ENCODE measurements at places on chromosomes 6 and 20.

- DNase-seq, result no peak
Measured at GRCh38 chr6:160084198-160084776, 37.3 kb upstream of the SLC22A1 start.

- no peak for DNase-seq
Measured at GRCh38 chr6:144659202-144660182, 374.4 kb downstream of the UTRN start.

DNA sequence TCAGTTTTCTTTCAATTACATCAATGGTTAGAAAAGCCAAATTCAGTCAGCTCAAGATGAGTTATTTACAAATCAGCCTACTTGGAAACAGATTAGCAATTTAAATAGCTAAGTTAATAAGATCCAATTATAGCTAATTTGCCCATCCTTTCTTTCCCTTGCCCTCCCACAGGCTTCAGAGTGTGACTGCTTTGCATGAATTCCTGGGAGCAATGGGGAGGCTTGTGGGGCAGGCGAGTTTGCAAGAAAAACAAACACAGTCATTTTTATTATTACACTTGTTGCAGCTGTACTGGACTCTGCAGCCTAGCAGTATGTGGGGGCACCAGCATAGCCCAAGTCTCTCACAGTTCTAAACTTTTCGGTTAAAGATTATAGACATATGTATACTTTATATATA is 219.0 kb downstream of the NKAIN2 start:
- DNase-seq, result no peak

DNA sequence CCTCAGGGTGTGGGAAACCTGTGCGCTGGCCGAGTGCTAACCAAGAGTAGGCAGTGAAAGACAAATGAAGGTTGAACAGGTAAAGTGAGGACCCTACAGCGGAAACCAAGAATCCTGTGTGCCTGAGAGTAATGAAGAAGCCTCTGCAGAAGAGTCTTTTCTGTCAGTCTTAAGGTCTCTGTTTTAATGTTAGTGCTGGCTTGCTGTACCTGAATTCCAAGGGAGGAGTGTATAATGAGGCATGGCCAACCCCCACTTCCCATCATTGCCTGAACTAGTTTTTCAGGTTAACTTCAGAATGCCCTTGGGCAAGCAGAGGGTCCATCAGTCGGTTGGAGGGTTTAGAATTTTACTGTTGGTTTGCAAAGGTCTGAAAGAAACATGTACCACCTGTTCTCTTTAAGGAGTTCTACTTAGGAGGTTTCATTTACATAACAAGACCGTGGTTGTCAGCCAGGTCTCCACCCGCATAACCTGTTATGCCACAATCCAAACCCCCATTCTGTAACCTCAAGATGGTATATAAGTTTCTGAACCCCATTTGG is 589 bp upstream of the PDCD2 start:
- DNase-seq, result no peak

DNA sequence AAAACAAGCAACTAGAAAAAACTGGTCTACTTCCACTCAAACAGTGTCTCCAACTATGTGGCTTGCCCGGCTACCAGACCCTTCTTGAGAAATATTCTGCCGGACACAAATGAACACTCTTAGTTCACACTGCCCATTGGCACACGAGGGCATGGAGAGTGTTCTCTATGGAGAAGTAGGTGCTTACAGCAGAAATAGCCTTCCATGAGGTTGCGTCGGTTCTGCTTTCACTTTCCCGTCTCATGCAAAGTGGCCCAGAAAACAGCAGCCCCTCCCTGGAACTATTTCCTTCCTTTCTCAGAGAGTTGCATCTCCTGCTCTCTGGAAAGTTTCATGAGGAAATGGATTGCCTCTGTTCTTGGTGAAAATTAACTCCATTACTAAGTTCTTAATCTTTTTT is 9.5 kb upstream of the HLA-DOA start:
- no peak for DNase-seq

DNA sequence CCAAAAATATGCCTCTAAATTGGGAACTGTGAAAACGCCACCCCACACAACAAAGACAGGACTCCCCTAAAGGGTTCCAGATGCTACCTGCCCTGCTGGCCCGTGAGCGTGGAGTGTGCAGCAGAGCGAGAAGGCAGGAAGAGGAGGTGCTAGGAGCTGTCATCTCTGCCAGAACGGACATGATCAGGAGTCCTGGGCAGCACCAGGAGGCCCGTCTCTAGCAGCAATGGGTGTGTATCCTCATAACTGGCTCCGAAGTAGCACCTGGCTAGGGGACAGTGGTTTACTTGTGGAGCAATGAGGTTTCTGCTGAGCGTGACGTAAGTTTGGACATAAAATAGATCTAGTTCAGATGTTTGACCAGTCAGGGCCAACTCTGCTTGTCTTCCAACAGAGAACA is 226.0 kb downstream of the CDH4 start:
- DNase-seq, result no peak

GRCh38 chr20:57435498-57436222 is 44.5 kb downstream of the RBM38 start:
- peak; percentile 88 for DNase-seq

DNA sequence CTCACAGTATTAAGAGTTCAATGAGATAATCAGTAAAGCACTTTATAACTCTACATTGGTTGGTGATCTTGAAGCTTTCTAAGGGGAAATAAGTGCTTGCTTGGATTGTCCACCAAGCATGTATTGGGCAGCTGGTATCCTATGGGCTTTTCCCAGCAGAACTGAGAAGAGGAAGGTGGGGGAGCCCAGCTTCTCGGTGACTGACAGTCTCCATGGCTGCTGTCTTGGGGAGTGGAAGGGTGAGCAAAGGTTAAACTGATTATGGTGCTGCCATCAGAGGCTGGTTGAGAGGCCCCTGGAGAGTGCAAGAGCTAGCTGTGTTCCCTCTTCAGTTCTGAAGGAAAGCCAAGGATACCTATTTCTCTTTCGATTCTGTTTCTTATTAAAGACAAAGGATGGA is 35.5 kb upstream of the ADTRP start:
- no peak for DNase-seq

DNA sequence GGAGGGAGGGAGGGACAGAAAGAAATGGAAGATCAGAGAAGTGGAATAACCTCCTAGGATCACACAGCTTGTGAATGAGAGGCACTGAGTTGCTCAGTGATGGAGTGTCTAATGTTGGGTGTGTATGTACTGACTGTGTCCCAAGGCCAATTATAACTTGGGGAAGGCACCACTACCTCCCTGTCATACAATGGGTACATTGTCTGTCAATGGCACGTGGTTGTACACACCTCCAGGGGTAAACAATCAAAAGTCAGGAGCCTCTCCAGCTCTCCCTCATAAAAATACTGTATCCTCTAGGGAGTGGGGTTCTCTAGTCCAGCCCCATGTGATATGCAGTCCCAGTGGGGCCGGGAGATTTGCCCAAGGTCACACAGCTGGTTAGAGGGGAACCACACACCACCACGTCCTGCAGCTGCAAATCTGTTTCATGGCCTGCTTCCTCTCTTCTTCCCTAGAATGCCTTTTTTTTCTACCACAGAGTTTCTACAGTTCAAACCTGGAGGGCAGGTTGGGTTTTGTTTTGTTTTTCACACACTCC is 112.5 kb downstream of the SNX5 start:
- no peak for DNase-seq

- DNase-seq, result no peak
Measured at GRCh38 chr6:1126036-1126435, 185.9 kb upstream of the FOXQ1 start.

GRCh38 chr6:28771401-28772267 is 152.2 kb downstream of the TRIM27 start:
- DNase-seq, result no peak
